ENCODE measurements at places on chromosomes 11 and 22.
A peak's percentile ranks its signal among the peaks of the same experiment; 100 is the strongest.

- no peaks in the 10 kb centered on the region for H3K27me3 ChIP-seq
- H3K36me3 ChIP-seq: peaks cover 14% of the 10 kb centered on the region
- no peak overlapping the region for H3K4me3 ChIP-seq
- no peak overlapping the region for H3K27ac ChIP-seq
These were observed 24.3 kb downstream of the CCDC15 start for GRCh38 chr11:124978316-124978715.

DNA sequence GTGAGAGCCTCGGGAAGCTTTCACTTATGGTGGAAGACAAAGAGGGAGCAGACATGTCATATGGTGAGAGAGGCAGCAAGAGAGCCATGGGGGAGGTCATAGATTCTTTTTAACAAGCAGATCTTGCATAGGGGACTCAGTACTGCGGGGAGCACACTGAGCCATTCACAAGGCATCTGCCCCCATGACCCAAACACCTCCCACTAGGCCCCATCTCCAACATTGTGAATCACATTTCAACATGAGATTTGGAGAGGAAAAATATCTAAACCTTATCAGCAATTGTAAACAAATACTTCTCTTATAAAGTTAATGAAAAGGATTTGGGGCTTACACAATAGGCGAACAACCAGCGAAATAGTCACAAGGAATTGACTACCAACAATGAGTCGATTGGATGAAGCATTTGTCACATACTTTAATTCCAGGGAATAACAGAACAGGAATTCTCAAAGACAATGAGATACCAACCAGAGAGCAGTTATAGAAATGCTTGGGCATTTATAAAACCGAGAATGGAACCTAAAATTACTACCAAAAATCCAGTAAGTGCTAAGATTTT lies 7.3 kb downstream of the DDI1 start:
- DNase-seq: no peak
- no peak overlapping the region for H3K27ac ChIP-seq
- H3K4me1 ChIP-seq: no peaks in the 10 kb centered on the region
- H3K36me3 ChIP-seq: no peaks in the 10 kb centered on the region

DNA sequence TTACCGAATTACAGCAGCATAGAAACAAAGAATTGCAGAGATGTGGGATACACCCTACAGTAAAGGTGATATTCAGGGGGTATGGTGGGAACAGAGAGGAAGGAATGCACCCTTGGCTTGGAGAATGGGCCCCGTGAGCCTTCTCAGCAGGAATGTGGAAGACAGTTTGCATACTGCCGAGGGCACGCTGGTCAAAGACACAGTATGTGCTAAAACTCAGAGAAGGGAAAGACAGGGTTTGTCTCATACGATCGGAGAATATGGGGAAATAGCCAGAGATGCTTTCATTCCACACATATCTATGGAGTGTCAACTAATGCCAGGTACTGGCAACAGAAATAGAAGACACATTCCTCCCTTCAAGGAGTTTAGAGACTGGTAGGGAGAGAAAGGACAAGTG lies 36.9 kb downstream of the UBASH3B start:
- H3K36me3 ChIP-seq: no peaks in the 10 kb centered on the region
- H3K4me3 ChIP-seq: no peak overlapping the region
- H3K27me3 ChIP-seq: no peaks in the 10 kb centered on the region
- H3K27ac ChIP-seq: no peak overlapping the region

DNA sequence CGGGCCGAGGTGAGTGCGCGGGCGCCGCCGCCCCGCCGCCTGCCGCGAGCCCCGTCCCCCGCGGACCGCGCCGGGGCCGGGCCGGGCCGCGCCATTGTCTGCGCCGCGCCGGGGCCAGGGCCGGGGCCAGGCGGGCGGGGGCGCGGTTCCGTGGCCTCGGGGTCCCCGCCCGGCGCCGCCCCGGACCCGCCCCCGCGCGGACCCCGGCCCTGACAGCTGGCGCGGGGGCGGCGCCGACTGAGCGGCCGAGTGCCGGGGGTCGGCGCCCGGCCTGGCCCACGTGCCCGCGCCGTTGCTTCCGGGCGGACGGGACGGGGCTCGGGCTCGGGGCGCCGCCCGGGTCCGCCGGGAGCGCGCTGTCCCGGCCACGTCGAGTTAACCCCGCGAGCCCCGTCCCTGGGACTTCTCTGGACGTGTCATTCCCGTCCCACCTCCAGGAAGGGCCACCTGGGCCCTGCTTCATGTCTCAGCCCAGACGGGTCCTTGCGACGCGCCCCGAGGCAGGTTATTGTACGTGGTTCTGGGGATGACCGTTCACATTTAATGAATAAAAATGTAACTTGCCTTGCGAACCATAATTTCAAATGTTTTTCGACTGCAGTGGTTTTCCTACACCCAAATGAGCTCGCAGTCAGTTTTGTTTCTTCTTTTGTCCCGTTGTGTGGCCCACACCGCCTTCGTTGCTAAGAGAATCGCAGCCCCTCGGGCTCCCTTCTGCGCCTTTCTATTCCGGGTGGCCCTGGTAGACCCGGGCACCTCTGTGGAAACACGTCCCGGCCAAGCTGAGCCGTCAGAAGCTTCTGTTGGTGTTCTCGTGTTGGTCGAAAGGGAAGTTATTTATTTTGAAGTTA lies 562 bp downstream of the ZBED4 start:
- H3K4me3 ChIP-seq: peak overlapping the region; percentile 86
- H3K27ac ChIP-seq: peak overlapping the region; percentile 48
- no peaks in the 10 kb centered on the region for H3K36me3 ChIP-seq
- no peak for DNase-seq

DNA sequence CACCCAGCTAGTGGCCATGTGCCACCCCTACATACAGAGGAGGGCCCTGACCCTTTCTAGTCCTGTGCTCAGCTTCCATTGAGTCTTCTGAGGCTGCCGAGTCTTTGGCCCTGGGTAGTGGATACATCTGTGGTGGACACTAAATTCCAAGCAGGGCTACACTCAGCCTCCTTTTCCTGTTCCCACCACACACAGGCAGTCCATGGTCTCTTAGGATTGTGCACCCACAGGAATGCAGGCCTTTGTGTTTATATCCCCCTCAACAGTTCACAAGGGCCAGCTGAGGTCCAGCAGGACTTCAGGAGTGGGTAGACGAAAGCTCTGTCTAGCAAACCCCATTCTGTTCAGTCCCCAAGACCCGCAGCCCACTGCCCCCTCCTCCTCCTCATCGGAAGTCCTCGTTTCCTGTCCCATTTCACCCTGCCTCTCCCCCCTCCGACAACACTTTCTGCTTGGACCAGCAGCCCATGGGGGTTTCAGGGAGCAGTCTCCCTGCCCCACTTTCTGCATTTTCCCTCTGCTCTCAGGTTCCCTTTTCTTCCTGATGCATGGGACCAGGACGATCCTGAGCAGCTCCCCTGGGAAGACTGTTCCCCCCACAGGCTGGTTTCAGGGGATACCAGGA lies 91.8 kb downstream of the SWAP70 start:
- H3K4me3 ChIP-seq: no peak overlapping the region
- H3K4me1 ChIP-seq: peaks cover 48% of the 10 kb centered on the region
- H3K36me3 ChIP-seq: peaks cover 8% of the 10 kb centered on the region
- H3K27me3 ChIP-seq: no peaks in the 10 kb centered on the region
- DNase-seq: no peak

GRCh38 chr22:19709063-19709769 lies 5.1 kb upstream of the SEPTIN5 start:
- no peak overlapping the region for H3K27ac ChIP-seq
- peak; percentile 44 for DNase-seq
- no peaks in the 10 kb centered on the region for H3K4me1 ChIP-seq
- H3K27me3 ChIP-seq: no peaks in the 10 kb centered on the region

DNA sequence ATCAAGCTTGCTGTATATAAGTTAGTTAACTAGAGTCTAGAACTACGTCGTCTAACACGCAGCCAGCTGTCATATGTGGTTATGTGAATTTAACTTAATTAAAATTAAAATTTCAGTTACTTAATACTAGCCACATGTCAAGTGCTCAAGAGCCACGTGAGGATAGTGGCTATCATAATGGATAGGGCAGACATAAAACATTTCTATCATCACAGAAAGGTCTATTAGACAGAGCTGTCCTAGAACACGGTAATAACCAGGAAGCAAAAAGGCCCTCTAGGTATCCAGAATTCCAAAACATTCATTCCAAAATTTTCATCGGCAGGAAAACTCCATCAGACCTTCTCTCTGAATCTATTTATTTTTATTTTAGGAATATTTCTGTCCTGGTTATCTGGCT lies 123.9 kb downstream of the RBFOX2 start:
- no peaks in the 10 kb centered on the region for H3K27me3 ChIP-seq
- H3K4me3 ChIP-seq: no peak overlapping the region
- H3K4me1 ChIP-seq: peaks cover 40% of the 10 kb centered on the region
- no peak for DNase-seq
- no peak overlapping the region for H3K27ac ChIP-seq

GRCh38 chr22:36781656-36782627 lies 6.0 kb upstream of the IFT27 start:
- no peak overlapping the region for H3K27ac ChIP-seq
- no peak for DNase-seq
- H3K4me1 ChIP-seq: no peaks in the 10 kb centered on the region
- H3K4me3 ChIP-seq: no peak overlapping the region
- no peaks in the 10 kb centered on the region for H3K36me3 ChIP-seq

Measured in RWPE2 (cell line).